ENCODE measurements at places on chromosomes 7 and 10.
A peak's percentile ranks its signal among the peaks of the same experiment; 100 is the strongest.

DNA sequence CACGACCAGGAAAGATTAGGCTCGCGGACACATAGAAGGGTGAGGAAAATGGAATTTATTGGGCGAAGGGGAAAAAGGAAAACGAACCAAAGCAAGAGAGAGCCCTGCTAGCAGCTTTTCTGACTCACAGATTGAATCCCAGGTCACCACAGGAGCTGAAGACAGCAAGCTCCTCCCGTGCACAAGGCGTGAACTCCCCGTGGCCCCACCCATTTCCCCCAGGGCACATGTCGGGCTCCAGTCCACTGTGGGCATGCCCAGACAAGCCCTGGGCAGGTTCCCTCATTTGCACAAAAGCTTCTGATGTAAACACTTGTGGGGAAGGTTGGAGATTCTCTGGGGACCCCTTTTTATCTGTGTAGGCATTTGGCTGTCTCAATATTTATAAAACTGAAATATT is 582.4 kb downstream of the SUGCT start:
- DNase-seq, result peak; percentile 67

GRCh38 chr7:92293896-92294590 is 48.3 kb downstream of the ANKIB1 start:
- DNase-seq, result no peak

- DNase-seq, result no peak
These were observed 1.2 kb downstream of the DBF4 start for GRCh38 chr7:87877366-87878040.

- peak; percentile 4 for DNase-seq
These were observed 604 bp upstream of the SHTN1 start for GRCh38 chr10:117005527-117006055.

DNA sequence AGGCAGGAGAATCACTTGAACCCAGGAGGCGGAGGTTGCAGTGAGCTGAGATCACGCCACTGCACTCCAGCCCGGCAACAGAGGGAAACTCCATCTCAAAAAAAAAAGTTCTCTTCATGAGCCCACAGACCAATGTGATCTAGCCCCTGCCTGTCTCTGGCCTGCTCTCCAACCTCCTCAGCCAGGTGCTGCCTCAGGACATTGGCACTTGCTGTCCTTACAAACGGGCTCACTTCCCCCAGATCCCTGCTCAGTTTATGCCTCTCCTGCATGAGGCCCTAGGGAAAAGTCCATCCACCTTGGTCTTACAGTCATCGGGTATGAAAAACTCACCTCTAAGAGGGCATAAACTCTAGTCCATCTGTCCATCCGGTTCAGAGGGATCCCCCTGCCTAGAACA is 32.5 kb downstream of the TNS3 start:
- no peak for DNase-seq

DNA sequence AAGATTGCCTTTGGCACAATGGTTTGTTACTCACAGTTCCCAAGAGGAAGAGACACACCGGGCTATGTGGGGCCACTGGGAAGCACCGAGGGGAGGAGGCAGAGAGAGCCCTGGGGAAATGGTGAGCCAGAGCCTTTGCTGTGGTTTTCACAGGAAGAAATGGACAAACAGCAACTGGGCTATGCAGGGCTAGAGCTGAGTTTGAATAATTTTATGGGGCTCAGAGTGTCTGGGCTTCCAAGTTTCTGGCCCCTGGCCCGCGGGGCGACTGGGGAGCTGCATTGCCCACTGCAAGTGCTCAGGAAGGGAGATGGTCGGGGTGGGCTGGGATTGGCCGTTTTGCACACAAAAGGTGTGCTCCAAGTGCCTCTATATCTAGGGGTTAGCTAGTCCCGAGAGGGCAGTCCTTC is 92.6 kb downstream of the CHST15 start:
- DNase-seq, result peak; percentile 20

GRCh38 chr7:138857728-138858127 is 59.7 kb upstream of the ATP6V0A4 start:
- DNase-seq, result no peak

- no peak for DNase-seq
These were observed 153.1 kb downstream of the ZNF365 start for GRCh38 chr10:62527019-62527827.

DNA sequence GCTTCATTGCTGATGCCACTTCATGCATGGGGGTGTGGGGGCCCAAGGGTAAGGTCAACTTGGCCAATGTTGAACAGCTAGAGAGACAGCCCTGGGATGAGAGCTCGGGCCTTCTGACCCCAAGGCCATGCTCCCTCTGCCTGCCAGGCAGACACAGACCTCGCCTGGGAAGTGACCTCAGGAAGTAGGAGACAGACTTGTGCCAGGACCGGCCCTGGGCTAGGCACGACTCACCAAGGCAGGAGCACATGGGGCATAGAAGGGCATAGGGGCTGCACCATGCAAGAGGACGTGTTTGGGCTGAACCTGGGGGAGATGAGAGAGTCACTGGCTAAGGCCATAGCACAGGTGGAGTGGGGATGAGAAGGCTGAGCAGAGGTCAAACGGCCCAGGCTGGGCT is 27.1 kb downstream of the ZCCHC24 start:
- DNase-seq, result no peak

DNA sequence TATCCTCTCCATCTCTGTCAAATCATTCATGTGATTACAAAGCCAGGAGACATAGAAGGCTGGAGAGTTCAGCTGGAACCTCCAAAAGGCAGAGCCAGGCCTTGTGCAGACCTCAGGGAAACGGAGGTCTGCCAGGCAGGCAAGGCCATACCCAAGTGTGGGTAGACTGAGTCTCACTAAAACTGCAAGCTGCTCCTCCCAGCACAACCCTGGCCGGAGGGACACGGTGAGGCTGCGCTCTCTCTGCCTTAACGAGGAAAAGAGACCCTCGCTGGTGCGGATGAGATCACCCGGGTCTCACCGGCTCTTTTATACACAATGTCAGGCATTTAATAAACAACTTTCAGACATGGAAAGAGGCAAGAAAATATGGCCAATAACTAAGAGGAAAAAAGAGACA is 66.1 kb upstream of the INPP5A start:
- no peak for DNase-seq

DNA sequence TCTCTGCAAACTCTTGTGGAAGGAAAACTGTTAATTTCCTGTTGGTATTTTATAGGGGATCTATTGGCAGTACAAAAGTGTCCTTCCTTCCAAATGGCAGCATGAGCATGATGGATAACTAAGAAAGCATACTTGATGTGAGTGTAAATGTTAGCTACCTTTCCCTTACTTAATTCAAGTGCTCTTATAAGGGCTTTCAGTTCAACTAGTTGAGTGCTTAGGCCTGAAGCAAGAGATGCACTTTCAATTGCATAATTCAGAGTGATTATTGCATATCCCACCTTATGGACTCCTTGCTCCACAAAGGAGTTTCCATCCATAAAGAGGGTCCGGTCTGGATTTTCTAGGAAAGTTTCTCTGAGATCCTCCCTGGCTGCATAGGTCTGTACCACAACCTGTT is 56.3 kb upstream of the CYP2C8 start:
- DNase-seq, result no peak

GRCh38 chr10:45064998-45065397 is 64.3 kb downstream of the ZNF22 start:
- DNase-seq, result no peak

GRCh38 chr10:61153771-61154170 is 209.8 kb upstream of the RHOBTB1 start:
- DNase-seq, result peak; percentile 56

DNA sequence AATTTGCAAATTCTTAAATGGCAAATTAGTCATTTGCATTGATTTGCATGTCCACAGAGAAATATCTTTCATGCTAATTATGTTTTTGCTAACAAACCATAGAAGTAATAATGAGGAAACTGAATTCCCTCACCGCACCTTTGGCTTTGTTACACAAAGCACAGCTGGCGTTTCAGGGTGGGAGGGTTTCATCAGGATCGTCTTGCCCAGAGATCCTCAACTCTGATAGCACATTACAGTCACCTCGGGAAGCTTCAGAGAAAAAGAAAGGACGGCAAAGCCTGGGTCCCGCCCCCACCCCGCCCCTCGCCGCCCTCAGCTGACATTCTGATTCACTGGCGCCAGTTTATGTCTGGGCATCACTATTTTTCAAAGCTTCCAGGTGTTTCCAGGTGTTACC is 119.4 kb downstream of the PTPRN2 start:
- DNase-seq, result no peak

- no peak for DNase-seq
These were observed 386.3 kb upstream of the SMIM30 start for GRCh38 chr7:113504691-113505090.

DNA sequence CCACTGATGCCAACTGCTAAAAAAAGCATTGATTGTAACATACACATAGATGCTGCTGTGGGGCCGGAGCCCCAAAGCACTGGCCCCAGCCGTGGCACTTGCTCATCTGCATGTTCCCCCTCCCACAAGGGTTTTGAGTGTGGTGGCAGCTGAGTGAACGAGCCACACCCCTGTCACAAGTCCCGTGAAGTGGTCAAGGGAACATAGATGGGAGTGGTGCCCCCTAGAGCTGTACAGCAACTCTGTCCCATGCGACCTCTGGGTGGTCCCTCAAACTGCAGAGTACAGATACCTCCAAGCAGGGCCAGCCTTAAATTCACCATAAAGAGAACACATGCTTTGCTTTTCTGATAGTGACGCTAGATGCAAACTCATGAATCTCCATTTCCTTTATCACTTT is 503.3 kb upstream of the NRP1 start:
- DNase-seq, result no peak

GRCh38 chr10:5466451-5467206 is 32.7 kb downstream of the CALML5 start:
- DNase-seq, result peak; percentile 89

DNA sequence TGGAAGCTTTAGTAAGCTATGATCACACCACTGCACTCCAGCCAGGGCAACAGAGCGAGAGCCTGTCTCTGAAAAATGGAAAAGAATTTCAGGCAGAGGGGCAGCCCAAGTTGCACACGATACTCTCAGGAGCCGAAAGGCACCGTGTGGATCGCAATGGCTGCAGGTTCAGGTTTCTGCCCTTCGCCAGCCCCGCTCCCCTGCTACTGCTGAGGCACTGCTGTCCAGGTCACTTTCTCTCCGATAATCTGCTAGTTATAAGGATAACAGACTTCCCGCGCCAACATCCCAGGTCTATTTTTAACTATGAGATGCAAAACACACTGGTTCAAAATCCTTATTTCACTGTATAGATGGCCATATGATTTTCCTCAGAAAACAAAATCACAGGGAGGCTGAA is 11.1 kb downstream of the BEND7 start:
- DNase-seq, result no peak
